ENCODE measurements at places on chromosomes 5 and 9.

- DNase-seq: no peak
Observed at GRCh38 chr9:123070198-123070597, 36.7 kb downstream of the GPR21 start.

GRCh38 chr9:115200711-115201505 lies 83.0 kb upstream of the TNC start:
- DNase-seq: no peak

DNA sequence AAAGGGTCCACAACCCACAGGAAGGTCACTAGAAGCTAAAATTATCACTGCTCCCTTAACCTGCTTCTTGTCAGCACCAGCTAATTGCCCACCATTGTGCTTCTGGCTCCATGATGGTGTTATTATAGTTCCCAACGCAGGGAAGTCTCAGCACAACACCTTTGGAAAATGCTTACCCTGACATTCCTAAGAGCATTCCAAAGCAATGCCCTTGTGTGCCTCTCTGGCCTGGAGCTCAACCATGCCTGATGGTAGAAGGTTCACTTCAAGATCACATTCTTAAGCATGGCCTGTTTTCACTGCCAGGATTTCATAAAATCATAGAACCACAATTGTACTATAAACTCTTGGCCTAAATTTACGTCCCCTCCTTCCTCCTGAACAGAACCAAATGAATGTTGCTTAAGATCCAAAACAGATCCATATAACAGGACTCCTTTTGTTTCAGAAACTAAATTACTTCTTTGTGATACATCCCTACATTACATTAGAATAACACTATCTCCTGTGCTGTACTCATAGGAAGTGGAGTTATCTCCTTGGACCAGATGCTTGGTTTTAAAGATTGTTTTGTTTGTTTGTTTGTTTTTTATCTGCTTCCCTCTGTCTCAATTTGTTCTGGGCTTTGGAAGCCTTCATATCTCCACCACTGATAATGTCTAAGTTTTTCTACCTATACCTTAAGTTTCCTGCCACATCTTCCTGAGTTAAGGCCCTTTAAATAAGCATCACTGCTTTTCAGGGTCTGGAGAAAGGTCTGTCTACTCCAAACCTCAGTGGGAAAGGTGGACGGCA lies 32.1 kb downstream of the ARL15 start:
- DNase-seq: no peak

- DNase-seq: no peak
Observed at GRCh38 chr9:120365386-120365785, 214.6 kb downstream of the CDK5RAP2 start.

- DNase-seq: no peak
Observed at GRCh38 chr5:143002459-143003327, 232.5 kb downstream of the ARHGAP26 start.

- no peak for DNase-seq
Observed at GRCh38 chr5:159220206-159220605, 10.9 kb upstream of the RNF145 start.

- no peak for DNase-seq
Observed at GRCh38 chr5:36136581-36136980, 15.1 kb downstream of the LMBRD2 start.

DNA sequence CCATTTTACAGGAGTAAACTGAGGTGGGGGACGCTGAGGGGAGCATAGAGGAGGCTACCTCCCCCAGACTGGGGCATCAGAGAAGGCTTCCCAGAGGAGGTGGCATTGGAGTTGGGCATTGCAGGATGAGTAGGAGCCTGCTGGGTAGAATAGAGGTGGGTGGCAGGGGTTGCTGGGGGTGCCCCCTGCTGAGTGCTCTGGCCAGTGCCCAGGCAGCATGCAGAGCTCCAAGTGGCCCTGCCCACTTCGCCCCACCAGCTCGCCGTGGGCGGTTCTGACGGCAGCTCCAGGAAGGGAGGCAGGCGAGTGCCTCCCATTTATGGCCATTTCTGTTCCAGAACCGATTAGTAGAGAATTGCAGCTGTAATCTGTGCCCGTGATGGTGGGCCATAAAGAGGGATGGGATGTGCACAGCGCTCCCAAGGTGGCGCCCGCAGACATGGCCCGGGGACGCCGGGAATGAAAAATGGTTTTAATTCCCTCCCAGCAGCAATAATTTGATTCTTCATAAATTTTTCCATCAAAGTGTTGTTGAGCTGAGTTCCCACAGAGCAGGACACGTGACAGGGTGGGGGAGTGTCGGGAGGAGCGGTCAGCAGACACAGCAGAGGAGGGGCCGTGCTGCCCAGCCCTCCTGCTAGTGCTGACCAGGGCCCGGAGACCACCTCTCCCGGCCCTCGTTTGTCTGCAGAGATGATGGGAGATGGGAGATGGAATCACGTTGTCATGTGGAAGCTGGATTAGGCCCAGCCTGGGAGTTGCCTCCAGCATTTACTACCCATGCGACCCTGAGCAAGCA lies 75.5 kb downstream of the LMX1B start:
- DNase-seq: no peak

- DNase-seq: no peak
Observed at GRCh38 chr9:35407846-35408245, 82.1 kb upstream of the RUSC2 start.

DNA sequence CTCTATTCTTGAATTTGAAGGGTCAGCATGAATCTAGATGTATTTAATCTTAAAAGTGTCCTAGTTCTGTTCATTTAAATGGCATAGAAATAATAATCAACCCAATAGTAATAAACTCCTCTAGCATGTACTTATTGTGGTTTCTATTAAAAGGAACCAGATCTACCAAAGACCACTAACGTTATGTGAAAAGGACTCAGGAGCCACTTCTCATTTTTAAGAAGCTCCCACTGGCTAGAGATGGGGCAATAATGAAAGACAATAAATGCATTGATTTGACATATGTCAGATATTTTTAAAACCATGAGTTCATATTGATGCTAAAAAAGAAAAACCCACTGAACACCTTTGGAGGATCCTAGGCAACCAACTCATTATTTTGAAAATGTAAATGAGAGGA lies 191.9 kb downstream of the ATP10B start:
- DNase-seq: no peak

- peak; percentile 45 for DNase-seq
Observed at GRCh38 chr9:91978740-91979414, 28.8 kb upstream of the ROR2 start.

GRCh38 chr5:120552638-120553037 lies 88.5 kb downstream of the PRR16 start:
- no peak for DNase-seq

GRCh38 chr5:154049636-154050035 lies 10.9 kb downstream of the MFAP3 start:
- DNase-seq: no peak

DNA sequence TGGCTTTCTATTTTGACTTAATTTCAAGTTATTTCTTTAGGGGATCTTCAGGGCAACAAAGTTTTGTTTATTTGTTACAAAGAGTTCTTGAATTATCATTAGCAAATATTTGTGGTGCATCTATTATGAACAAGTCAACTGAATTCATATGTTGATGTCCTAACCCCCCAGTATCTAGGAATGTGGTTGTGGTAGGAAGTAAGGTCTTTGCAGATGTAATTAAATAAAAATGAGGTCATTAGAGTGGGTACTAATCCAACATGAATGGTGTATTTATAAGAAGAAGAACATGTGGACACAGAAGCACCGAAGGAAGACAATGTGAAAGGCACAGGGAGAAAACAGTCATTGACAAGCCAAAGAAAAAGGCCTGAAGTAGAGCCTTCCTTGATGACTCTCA lies 474.0 kb upstream of the DAB2 start:
- no peak for DNase-seq

DNA sequence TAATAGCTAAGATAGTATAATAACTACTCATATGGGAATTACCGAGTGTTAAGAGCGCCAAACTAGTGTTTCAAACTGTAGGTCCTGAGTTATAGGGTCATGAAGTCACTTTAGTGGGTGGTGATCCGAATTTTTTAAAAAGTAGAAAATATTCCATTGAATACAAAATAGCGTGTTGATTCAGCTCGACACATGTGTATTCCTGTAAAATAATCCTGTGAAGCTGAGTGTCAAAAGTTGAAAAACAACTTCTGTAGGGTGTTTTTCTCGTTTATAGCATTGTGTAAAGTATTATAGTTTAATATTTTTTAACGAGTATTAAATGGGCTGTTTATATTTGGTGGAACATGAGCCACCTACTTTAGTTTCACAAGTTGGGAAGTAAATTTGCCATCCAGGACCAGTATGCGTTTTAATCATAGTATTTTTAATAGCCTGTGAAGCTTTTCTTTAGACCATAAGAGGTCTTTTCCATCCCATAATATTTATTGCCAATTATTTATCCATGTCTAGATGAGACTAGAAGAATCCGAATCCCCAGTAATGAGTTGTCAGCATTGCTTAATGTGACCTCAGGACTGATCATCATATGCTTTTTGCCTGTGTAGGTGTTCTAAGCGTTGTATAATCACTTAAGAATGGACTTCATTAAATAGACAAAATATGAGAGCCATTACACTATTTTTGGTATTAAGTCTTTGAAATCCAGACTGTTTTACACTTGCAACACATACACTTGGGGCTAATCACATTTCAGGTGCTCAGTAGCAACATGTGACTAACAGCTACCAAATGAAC lies 84.1 kb downstream of the PTPDC1 start:
- DNase-seq: no peak

DNA sequence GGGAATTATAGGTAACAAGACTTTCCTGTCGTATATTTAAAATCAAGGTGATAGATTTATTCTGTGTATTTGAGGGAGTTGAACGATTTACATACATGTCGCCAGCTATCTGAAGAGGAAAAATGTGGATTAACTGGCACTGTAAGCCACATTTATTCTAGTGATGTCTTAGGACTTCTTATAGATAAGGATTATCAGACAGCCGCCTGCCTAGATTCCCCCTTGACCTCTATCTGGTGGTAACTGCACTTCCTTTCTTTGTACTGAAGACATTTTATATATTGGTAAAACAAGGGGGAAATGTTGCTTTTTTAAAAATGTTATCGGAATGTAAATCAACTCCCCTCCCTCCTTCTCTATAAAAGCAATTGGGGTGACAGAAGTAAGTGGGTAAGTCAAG lies 39.3 kb upstream of the F2RL2 start:
- no peak for DNase-seq

DNA sequence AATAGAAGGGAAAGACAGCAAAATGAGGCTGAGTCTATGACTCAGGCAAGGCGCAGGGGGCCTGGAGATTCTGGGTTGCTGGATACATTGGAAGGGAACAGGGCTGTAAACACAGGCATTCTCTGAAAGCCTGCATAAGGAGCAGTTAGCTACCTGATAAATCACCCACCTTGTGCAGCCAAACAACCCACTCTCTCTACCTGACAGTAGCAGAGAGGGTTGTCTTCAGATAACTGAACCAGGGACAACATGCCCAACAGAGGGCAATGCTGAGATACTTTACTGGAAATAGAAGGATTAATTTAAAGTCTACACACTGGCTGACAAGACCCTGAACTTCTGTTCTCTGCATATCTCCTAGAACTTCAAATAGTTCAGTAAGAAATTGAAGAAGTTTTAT lies 161.6 kb downstream of the KCTD16 start:
- DNase-seq: no peak

DNA sequence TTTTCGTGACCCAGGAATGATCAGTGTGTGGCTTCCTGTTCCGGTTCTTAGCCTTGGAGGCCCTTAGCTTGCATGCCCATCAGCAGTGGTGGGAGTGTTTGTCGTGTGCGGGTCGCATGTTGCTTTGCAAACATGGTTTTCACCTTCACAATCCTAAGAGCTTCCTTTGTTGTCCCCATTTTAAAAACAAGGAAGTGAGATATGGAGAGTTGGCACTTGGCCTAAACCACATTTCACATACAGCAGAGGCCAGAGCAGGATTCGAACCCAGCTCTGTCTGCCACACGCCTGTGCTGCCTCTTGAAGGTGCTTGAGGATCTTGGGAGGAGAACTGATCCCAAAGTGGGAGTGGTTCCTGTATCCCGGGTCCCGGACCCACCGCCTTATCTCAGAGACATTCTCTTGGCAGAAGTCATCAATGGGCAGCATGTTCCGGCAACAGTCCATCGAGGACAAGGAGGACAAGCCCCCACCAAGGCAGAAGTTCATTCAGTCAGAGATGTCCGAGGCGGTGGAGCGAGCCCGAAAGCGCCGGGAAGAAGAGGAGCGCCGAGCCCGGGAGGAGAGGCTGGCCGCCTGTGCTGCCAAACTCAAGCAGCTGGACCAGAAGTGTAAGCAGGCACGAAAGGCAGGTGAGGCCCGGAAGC lies 38.2 kb upstream of the POMT1 start:
- DNase-seq: no peak

DNA sequence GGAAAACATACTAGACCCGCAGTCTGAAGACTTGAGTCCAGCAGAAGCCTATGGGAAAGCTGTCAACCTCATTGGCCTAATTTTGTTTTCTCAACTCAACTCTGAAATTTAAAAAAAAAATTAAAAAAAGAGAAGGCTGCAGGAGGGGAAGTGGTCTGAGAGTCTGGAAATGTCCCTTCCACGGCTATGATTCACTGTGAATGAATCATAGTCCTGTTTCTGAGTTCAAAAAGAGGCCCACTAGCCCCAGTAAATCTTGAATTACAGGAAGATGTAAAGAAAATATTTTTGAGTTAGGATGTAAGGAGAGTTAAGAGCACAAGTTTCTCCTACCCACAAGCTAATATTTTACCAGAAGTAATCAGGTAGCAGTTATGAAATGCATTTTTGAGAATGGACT lies 565.5 kb upstream of the DMAC1 start:
- DNase-seq: no peak

GRCh38 chr9:100014846-100015245 lies 84.0 kb downstream of the ERP44 start:
- no peak for DNase-seq

DNA sequence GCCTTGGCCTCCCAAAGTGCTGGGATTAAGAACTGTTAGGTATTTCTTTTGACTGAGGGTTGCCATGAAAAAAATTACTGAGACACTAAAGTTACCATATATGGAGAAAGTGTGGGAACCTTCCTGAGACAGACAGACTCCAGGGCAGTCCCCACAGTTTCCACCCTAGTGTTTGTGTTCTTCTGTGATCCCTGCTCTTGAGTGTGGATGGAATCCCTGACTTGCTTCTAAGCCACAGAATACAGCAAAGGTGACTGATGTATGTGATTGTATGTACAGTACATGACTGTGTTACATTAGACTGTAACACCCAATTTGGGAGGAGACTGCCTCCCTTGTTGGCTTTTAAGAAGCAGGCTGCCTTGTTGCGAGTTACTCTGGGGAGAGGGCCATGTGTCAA lies 24.7 kb upstream of the ADAM19 start:
- no peak for DNase-seq

- DNase-seq: no peak
Observed at GRCh38 chr5:139251281-139251687, 42.3 kb upstream of the MATR3 start.

DNA sequence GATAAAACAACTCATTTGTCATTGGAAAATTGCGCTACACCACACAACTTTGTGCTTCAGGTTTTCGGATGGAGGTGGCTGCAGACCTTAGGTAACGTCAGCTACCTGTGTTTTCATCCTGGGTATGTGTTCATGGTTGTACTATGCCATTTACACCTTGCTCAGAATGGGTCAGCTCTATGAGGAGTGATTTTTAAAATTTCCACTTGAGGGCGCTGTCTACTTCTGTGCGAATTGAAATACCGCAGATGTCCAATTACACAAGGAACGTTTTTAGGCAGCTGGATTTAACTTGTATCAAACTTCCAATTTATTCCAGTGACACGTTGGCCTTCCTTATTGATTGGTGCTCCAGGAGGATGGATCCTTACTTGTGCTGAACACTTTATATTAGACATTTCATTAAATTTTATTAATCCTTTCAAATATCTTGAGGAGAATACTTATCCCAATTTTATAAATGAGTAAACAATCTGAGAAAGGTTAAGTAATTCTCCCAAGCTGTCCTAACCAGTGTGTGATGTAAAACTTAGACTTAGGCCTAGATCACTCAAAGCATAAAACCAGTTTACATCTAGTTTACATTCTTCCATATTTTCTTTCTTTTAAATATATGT lies 23.4 kb downstream of the DMRTA1 start:
- DNase-seq: no peak
